ENCODE measurements at places on chromosomes 4 and X.

DNA sequence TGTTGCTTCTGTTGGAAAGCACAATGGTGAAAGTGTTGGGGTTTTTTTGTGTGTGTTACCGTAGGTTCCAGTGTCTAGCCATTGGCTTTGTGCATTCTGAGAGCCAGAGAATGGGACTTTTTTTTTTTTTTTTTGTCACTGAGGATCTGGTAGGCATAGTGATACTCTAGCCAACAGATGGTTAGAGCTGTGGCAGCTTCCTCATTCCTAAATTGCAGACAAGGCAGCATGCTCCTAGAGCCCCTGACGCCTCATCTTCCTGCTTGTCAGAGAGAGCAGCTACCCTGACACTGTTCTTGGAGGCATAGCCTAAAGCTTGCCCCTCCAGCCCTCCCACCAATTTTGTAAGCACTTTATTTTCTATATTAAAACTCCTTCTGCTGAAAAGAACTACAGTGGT lies 27.0 kb downstream of the ARHGEF9 start:
- no peak for DNase-seq

GRCh38 chr4:751676-752075 lies 46.0 kb downstream of the PCGF3 start:
- DNase-seq, result no peak

DNA sequence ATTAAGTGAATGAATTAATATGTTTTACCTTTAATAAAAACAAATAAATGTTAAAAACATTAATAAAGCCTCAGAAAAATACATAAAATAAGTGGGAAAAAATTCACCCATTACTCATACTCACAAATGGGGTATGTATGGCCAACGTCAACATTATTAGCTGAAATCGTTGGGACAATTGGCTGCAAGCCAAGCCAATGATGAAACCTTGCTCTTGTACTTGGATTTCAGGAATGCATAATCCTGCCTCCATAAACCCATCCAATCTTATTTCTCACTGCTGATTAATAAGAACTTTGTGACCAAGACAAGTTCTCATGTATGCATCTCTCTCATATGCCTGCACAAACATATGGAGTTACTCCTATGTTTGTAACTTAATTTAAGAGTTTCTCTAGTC lies 35.3 kb upstream of the ADAMTS3 start:
- peak; percentile 56 for DNase-seq

DNA sequence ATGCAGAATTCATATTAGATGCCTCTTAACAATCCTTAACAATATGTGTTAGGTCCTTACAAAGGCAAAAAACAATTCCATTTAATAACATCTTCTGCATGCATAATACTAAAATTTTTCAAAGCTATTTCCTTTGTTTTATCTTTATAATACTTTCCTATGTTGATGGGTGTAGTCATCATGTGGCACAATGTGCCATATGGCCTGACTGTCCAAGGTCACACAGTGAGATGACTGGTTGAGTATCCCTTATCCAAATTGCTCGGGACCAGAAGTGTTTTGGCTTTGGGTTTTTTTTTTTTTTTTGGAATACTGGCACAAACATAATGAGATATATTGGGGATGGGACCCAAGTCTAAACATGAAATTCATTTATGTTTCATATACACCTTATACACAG lies 77.7 kb downstream of the NR3C2 start:
- no peak for DNase-seq

- DNase-seq, result no peak
Observed at GRCh38 chr4:48196758-48197504, 62.9 kb upstream of the TXK start.

- DNase-seq, result peak; percentile 46
Observed at GRCh38 chr4:163536091-163536490, 41.6 kb downstream of the TMA16 start.

DNA sequence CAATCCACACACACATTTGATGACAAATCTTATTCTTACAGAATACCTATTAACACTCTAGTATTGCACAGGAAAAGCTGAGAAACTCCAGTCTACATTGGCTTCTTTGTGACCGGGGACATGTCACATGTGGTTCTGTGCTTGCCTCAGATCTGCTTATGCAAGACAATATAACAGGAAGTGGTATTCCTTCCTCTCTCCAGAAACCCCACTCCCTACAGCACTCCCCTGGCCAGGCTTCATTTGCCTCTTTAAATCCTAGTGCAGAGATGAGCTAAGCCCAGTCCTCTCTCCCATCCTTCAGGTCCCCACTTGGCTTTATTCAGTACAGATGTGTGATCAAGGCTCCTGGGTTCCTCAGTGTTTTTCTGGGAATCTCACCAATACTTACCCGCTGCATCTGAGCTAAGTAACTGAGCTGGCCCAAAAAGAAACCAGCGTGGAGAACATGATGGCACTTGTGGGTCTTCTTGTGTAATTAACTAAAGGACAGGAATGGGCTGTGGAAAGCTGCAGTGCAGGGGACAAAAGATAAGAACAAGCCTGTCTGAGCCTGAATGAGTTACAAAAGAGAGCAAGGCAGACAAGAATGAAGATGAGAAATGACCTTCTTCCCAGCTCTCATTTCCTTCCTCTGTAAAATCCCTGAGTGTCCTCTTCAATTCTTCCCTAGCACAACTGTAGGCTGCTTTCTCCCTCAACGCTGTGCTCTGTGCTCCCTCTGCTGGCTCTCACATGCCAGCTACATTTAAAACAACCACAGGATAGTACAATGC lies 105.6 kb downstream of the HNRNPD start:
- peak; percentile 64 for DNase-seq

GRCh38 chrX:68895341-68895755 lies 66.5 kb downstream of the EFNB1 start:
- peak; percentile 35 for DNase-seq

DNA sequence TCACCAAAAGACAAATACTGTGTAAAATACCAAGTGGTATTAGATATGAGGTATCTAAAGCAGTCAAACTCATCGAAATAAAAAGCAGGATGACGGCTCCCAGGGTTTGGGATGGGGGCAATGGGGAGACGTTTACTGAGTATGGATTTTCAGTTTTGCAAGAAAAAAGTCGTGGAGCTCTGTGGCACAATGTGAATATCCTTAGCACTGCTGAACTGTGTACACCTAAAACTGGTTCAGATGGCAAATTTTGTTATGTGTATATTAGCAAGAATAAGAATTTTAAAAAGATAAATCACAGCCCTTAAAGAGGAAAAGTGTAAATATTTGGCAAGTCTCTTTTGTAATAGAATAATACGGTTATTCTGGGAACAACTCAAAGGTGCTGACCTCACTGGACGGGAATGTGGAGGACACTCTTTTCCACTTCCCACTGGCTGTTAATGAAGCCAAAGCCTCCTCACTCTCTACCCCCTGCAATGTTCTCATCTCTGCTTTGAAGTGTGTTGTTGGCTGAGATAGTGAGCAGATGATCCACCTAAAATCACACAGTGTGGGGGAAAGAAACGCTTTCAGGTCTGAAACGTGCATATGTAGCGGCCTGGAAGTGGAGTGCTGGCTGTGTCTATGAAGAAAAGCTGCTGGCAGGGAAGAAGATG lies 49.2 kb downstream of the SEL1L3 start:
- DNase-seq, result peak; percentile 82

- DNase-seq, result no peak
Observed at GRCh38 chr4:77147079-77147782, 9.8 kb upstream of the CCNG2 start.

GRCh38 chr4:122932763-122933162 lies 10.4 kb upstream of the NUDT6 start:
- no peak for DNase-seq

DNA sequence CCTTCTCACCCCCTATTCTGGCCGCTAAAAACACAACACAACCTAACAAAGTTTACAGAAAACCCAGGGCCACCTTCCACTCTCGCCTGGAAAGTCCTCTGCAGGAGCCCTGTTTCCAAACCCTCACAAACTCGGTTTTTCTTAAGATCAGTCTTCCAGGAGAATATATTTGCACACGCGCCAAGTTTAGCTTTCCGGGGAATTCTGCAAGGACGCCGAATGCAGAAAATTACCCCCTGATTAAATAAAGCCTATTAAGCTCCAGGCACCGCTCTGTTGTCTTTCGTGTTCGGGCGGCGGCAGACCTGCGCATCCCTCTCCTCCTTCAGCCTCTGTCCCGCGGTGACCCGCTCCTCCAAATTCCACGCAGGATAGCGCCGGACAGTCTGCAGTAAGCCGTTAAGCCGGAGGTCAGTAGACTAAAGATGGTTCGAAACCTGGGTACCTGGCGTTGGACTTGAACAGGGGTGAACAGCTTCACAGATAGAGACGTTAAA lies 5.0 kb downstream of the MSX1 start:
- no peak for DNase-seq

DNA sequence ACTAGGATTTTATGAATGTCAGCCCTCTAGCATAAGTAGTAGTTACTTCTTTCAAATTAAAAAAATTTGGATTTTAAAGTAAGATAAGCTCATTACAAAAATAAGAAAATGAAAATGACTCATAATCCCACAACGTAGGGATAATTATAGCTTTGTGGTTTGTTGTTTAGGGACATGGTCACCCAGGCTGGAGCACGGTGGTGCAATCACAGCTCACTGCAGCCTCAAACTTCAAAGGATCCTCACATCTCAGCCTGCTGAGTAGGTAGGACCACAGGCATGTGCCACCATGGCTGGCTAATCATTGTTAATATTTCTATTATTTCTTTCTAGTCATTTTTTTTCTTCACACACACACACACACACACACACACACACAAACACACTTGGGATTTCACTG lies 57.6 kb downstream of the PLAC1 start:
- DNase-seq, result peak; percentile 40

- peak; percentile 49 for DNase-seq
Observed at GRCh38 chrX:37825215-37825842, 22.0 kb downstream of the DYNLT3 start.

DNA sequence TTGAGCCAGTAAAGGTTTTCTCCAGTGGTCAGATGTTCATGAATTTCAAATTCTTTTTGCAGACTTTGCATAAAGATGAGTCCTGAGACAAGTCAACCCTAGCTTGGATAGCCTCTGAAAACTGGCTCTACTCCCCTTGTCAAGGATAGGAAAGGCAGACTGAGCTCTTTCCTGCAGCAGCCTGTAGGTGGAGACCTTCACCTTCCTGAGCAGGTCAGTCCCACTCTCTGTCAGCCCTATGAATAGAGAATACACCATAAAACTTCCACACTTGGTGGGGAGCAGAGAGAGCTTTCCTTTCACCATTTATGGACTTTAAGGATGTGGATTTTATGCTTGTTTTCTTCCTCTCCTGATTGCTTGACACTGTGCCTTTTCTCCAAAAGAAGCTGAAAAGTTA lies 41.9 kb downstream of the PCDH19 start:
- DNase-seq, result no peak

GRCh38 chrX:139199933-139200332 lies 330.6 kb upstream of the F9 start:
- DNase-seq, result peak; percentile 4

DNA sequence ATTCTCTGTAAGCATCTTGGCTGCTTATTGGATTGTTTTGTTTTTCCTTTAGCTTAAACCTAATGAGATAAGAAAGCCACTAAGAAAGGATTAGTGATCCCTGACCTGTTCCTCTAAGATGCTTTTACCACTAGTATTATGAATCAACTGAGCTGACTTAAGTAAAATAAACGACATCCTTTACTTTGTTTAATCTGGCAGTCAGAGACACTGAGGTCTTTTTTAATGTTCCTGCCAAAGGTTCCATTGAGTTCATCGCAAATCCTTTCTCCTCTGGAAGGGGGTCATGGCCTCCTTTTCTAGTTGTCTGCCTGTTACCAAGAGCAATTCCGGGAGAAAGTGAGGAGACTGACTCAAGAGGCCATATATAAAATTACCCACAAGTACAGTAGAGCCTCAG lies 1038.3 kb upstream of the SLIT2 start:
- peak; percentile 37 for DNase-seq

- DNase-seq, result peak; percentile 1
Observed at GRCh38 chrX:111375747-111376146, 36.2 kb downstream of the DCX start.

DNA sequence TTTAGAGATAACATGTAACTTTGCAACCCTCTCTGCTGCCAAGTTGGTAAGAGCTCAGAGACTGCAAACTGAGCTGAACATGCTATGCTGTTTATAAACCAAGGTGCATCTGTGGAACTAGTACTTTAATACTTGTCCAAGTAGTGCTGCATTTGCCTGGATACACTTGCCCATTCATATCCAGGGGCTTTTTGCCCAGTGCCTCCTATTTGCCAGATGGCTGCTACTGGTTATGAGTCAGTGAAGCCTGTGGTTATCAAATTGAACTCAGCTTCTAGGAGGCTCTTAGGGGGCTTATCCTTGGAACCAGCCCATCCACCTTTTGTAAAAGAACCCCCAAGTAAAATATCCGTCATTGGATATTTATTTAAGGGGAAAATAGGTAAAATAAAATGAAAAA lies 79.6 kb downstream of the AFF2 start:
- DNase-seq, result peak; percentile 23

DNA sequence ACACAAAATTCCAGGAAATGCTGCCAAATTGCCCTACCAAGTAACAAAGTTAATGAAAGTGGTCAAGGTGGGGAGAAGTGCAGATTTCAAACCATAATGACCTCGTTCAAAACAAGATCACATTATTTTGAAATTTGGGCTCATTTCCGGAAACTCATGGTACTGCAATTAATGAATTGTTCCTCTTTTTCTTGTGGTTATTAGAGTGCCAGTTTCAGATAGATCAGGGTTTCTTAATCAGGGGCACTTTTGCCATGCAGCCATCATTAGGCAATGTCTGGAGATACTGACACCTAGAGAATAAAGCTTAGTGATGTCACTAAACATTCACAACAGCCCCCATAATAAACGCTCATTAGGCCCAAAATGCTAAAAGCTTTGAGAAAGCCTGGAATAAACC lies 381.5 kb upstream of the GALNT7 start:
- no peak for DNase-seq

Measured in fibroblast of the aortic adventitia (primary cell).